ENCODE measurements at places on chromosomes 1 and 21.

DNA sequence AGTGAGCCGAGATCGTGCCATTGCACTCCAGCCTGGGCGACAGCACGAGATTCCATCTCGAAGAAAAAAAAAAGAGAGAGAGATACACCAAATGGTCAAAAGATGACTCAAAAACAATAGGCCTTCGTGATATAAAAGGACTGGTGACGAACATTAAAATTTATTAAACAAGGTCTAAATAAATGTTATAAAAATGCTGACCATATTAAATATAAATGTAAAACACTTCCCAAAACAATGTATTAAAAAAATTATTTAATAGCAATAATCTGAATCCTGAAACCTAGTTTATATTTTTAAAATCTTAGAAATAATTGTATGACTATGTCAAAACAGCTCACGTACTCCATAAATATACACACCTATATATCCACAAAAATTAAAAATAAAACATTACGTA is 247.6 kb downstream of the SETD4 start:
- no peak for DNase-seq

- no peak for DNase-seq
Measured at GRCh38 chr1:93614986-93615581, 66.6 kb downstream of the BCAR3 start.

DNA sequence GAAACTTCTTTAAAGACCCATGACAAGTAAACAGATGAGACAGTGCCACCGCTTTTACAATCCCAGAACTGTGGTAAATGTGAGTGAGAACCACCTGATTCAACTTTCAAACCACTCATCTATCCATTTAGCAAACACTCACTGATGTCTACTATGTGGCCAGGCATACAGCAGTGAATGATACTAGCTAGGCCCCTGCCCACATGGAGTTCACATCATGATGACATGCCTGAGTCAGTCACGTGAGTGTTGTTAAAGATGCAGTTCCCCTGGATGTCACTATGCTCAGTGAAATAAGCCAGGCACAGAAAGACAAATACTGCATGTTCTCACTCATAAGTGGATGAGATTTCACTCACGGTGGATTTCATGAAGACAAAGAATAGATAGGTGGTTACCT is 28.4 kb downstream of the STX6 start:
- no peak for DNase-seq

DNA sequence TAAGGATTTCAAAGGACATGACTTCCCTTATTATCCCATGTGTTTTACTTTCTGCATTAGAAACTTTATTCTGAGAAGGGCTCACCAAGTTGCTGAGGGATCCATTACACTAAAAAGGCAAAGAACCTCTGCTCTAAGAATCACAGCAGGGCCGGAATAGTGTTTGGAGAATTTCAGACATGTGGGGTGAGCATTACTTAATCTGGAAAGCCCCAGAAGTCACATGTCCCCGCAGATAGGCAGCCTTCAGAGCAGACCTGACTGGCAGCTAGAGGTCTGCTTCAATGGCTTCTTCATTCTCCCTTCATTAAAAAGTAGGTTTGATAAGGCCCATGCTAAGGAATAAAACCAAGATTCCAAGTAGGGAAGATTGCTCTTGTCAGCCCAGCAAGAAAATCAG is 52.6 kb upstream of the RBM15 start:
- DNase-seq: no peak

DNA sequence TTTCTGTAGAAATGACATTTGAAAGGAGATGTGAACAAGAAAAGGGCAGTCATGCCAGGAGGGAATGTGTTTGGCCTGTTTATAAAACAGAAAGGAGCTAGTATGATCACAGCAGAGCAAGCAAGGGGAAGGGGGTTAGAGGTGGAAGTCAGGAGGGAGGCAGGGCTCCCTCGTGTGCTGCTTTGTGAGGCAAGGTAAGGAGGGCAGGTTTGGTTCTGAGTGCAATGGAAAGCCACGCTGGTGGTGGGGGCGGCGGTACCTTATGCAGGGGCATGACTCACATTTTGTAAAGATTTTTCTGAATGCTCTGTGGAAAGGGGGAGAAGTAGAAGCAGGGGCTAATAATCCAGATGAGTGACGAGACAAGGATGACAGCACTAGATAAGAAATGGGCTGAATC is 197.5 kb upstream of the C8B start:
- DNase-seq: no peak

DNA sequence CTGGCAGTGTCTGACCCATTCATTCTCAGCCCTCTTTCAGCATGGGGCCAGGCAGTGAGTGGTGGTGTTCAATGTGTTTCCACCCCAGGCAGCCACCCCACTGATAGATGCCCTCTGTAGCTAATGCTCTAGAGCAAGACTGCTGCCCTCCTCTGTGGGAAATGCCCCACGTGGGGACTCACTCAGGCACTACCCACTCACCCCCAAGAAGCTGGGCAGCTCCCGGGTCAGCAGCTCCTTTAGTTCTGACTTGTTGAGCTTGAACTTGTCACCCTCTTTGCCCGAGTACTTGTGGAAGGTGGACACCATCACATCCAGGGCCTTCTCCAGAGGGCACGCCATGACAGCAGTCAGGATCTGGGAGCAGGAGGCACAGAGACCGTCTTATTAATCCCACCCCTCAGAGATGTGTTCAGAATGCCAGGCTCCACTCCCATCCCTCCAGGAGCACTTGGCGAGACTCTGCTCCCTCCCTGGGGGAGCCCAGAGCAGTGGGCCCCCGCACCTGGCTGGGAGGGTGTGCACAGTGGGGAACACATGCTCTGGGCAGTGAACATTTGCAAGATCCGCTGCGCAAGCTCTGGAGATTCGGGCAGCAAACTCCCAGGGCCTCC is 1.0 kb downstream of the S100A4 start:
- no peak for DNase-seq

- no peak for DNase-seq
Measured at GRCh38 chr21:14519000-14519399, 27.1 kb downstream of the SAMSN1 start.

- no peak for DNase-seq
Measured at GRCh38 chr1:207397525-207397926, 56.6 kb upstream of the CR2 start.

DNA sequence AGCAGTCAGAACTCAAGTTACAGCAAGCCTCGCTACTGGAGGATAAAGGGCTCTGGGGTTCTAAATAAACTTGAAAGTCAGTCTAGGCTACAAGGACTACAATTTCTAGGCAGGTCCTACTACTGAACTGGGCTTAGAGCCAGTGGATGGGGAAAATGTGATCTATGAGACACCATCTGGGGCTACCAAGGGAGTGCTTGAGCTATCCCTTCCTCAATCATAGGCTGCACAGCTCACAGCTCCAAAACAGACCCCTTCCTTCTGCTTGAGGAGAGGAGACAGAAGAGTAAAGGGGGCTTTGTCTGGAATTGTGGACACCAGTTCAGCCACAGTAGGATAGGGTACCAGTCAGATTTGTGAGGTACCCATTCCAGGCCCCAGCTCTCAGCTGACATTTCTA is 145.8 kb upstream of the SNX7 start:
- no peak for DNase-seq

- no peak for DNase-seq
Measured at GRCh38 chr1:233375653-233376052, 48.1 kb downstream of the MAP3K21 start.

GRCh38 chr1:178692564-178693327 is 32.3 kb upstream of the RALGPS2 start:
- no peak for DNase-seq

DNA sequence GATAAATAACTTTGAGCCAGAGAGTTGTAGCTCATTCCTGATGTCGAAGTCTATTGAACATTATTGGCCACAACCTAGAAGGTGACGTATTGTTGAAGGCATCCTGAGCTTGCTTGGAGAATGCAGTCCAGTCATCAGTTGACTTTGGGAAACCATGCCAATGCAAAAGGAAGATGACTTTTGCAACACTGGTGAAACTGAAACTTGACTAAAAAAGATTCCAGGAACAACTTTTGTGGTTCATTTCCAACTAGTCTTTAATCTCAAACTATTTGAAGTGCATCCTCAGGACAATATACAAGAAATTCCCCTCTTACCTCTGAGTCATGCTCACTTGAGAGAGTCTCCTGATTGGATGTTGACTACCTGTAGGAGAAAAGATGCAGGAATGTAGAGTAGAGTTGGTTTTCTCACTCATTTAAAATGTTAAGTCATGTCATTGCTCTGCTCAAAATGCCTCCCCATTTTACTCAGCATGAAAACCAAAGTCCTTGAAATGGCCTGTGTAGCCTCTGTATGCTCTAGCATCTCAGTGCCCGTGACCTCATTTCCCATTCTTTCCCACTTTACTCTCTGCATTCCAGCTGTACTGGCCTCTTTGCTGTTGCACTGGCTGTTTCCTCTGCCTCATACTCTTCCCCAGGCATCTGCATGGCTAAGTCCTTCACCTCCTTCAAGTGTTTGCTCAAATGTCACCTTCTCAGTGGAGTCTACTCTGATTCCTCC is 24.4 kb upstream of the LEPR start:
- no peak for DNase-seq

DNA sequence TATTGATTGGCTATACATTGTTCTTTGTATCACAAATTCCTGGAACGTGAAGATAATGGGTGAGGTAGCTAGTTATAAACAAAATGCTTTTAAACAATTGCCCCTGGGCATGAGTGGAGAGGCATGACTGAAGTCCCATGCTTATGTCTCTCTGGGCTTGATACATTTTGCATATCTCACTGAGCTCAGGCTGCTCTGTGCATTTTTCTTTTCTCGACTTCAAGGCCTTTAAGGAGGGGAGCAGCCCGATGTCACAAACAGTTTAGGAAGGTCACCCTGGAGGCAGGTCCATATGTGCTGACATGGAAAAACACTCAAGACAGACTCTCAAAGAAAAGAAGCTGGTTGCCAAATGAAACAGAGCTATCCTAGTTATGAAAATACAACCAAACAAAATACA is 80.1 kb upstream of the PUM1 start:
- DNase-seq: no peak

DNA sequence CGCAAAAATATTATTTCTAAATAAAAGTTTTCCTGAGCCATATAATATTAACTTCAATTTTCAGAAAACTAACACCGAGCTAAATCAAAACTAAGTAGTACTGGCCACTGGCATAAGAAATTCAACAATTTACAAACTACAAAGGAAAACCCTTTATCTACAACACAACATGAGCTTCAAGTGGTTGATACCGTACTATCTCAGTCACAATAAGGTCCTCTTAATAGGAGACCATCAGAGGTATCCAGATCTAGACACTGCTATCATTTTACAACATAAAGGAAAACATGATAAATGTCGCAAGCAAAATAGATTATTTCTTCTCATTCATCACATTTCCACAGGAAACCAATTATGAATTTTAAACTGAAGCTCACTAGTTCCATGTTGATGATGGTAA is 39.5 kb downstream of the GATAD2B start:
- no peak for DNase-seq

GRCh38 chr1:48817505-48818114 is 40.9 kb upstream of the BEND5 start:
- no peak for DNase-seq

DNA sequence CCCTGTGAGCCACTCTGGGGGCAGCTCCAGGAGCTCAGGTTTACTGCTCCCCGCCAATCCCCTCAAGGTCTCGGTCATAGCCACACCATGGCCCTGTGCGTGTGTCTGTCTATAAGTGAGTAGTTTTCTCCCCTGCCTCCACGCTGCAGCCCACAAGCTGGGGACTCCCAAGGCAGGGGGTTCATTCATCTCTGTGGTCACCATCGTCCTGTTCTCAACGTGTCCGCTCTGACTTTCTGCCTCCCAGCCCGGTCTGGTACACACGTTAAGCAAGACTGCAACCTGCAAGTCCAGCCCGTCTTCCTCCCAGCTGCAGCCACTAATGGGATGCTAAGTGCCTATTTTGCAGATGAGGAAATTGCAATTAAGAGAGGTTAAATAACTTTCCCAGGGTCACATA is 49.8 kb downstream of the IGSF21 start:
- no peak for DNase-seq

- DNase-seq: no peak
Measured at GRCh38 chr21:34941162-34941561, 107.9 kb downstream of the RUNX1 start.

- DNase-seq: no peak
Measured at GRCh38 chr1:20126041-20126805, 6.9 kb upstream of the PLA2G2D start.

DNA sequence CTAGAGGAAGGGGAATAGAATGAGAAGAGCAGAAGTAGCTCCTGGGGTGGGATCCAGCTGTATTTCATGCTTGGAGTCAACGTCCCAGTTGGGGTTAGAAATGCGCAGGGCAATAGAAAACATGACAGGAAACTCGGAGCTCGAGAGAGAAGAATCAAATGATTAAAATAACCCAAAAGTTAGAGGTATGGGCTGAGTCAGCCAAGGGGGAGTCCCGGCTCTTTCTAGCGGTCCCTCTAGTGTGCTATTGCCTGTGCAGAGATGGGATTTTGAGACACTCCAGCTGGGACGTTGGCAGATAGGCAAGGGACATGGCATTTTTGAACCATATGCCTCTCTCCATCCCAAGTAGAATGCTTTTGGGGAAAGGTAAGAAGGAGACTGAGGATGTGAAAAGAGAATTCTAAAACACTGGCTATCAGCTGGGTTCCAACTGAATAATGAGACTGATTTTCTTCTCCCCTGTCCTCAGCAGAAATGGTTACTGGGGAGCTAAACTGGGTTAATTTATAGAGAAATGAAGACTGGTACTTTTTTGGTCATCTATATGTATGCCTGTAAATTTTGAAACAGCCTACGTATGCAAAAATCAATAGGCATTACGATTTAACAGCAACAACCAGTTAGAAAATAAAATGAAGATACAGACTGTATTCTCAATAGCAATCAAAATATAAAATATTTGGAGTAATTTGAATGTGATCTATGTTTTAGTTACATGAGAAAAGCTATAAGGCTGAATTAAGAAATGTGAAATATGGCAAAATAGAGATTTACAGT is 7.0 kb upstream of the VPS26C start:
- DNase-seq: no peak

DNA sequence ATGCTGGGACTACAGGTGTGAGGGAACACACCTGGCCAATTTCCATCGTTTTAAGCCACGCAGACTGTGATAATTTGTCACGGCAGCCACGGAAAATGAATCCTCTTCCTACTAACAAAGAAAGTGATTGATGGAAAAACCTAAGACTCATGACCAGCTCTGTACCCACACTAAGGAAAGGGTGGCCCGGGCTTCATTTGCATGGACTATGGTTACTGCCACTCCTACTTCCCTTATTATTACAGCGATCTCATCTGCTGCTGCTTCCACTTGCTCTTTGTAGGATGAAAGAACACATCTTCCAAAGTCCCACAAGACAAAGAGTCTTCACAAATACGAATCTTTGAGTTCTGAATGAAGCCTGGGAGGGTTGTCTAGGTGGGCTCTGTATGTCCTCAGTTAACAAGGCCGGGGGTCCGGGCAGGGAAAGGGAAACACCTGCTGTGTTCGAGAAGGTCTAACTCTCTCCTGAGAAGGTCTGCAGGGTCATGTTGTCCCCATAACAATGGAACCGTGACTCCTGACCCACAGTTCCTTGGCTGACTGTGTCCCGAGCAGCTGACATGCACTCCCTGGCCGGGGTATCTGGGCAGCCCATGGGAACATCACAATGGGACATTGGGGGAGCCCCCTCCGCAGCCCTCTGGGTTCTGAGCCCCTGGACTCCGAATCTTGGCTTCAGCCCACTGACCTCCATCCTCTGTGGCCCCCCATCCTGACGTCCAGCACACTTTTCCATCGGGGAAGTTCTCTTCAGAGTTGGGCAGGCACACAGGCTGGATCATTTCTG is 13.3 kb upstream of the TFF1 start:
- DNase-seq: no peak

- no peak for DNase-seq
Measured at GRCh38 chr1:227958617-227959324, 11.0 kb upstream of the WNT9A start.
